ENCODE measurements at places on chromosomes 7 and 10.

DNA sequence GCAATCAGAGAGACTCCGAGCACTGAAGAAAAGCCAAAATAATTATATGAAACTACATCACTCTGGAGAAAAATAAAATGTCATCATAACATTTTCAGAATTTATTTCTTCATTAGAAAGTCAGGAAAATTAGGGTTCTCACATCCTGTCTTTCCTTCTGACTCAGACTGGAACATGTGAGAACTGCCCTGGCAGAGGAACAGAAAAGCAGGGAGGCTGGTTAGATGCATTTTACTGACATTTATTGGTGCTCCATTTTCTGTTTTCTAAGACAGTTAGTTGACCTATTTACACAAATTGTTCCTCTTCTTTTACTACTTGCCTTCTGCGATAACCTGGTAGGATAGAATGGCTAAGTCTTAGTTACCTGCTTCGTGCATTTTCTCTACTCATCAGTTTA, 58.6 kb upstream of the ANK3 start:
- no peak for DNase-seq

DNA sequence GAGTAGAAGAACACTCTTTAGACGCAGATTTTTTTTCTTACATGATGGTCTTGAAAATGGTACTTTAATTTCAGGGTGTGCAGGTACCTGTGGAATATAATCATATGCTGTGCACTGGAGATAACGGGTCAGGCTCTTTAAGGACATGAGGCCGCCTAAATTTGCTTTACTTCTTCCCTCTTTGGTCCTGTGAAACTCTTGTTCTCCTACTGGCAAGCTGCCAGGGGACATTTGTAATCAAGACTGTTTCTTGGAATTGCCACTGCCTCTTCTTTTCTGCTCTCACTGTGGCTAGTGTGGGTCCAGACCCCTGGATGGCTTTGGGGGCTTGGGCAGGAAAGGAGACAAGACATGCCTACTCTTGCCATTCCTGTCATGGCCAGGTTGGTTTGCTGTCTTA, 146.0 kb downstream of the SND1 start:
- DNase-seq: no peak

DNA sequence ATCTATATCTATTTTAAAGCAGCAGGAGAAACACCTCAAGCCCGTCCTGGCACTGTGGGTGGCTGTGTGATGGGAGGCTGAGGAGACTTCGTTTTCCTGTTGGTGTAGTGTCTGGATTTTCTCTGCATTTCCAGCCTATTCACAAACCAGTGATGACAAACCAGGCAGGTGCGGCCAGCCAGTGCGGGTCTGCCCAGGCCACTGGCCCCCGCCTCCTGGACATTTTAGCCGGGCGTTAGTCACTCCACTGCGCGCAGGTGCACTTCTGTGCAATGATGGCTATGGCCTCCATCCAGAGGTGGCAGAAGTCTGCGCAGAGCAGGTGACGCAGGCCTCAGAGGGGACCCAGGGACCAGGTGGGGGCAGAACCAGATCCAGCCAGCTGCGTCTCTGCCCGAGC, 64.9 kb upstream of the PITRM1 start:
- DNase-seq: no peak

GRCh38 chr10:88194961-88195367, 331.5 kb downstream of the PTEN start:
- no peak for DNase-seq

DNA sequence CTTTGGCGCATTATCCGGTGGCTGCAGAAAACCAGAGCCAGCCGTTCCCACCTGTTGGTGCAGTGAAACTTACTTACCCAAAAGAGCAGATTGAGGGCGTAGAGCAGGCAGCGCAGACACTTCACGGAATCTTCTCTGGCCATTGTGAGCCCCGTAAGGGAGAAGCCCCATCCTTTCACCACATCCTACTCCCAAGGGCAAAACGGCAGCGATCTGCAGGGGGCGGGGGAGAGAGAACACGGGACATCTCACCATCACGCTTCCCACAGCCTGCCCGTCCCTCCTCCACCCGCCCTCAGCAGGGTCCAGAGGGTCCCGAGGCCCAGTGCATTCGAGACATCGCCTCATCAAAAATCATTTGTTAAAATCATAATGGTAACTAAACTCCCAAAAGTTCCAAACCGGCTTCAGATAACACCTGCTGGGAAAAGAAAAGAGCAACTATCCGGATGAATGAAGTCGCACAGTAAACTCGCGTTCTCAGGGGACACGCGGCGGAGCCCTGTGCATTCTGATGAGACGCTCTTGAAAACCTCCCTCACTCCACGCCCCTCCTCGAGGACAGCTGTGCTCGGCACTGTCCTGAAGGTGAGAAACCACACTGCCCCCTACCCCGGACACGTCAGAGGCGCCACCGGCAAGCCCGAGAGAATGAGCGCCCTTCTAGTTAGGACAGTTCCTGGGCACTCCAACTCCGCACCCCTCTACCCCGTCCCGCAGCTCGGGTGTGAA, 1.2 kb downstream of the TSPAN12 start:
- DNase-seq: no peak

DNA sequence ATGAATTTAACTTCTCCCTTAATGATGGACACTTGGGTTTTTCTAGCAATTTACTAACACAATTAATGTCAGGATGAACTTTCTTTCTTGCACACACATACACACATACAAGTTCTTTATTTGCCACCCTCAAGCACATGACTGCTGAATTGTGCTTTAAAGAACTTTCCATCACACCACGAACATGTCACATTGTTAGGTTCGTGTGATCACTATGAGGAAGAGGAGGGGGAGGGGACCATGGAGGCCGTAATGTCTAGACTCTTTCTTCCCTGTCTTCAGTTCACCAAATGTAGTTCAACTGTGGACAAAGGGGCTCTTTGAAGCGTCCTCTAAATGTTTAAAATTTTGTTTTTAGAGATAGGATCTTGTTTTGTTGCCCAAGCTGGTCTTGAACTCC, 31.0 kb downstream of the NUP42 start:
- no peak for DNase-seq

GRCh38 chr10:29268011-29268410, 20.9 kb upstream of the LYZL1 start:
- no peak for DNase-seq

GRCh38 chr10:124251317-124252065, 158.1 kb upstream of the CHST15 start:
- no peak for DNase-seq

DNA sequence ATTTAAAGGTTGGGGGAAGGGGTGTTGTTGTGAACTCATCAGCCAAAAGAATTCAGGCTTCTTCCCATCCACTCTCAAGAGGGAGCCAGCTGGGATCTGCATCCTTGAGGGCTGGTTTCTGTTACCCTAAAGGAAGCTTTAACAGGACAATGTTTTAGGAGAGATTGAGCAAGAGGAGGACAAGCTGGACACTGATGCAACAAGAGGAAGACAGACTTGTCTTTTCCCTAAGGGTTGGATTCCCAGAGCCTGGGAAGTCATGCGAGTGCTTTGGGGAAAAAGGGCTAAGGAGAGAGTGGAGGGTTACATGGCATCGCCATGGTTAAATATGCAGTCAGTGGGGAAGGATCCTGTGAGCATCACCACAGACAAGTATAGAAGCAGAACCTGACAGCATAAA, 47.6 kb upstream of the PDE1C start:
- no peak for DNase-seq

GRCh38 chr7:23468526-23469149, 1.7 kb downstream of the IGF2BP3 start:
- DNase-seq: no peak

DNA sequence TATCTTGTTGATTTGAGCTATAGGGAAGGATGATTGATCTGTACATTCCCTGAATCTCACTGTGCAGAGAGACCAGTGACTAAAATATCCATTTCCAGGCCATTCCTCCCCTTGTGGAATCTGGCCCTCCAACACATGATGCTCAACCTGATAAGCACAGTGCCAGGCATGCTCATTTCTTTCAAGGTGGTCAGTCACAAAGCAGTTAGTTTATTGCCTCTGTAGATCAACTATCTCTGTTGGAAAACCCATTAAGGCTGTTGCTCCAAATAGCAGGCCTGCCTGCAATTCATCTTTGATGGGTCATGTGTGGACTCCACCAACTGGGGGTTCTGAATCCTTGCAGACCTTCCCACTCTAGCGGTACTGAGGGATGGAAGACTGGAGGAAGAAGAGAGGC, 168.6 kb upstream of the FOXK1 start:
- no peak for DNase-seq

- DNase-seq: no peak
Measured at GRCh38 chr10:126838316-126838715, 66.9 kb upstream of the DOCK1 start.

- DNase-seq: no peak
Measured at GRCh38 chr10:34235164-34235832, 579.8 kb downstream of the PARD3 start.

GRCh38 chr7:105013221-105013815, 687 bp upstream of the KMT2E start:
- DNase-seq: peak; percentile 98

DNA sequence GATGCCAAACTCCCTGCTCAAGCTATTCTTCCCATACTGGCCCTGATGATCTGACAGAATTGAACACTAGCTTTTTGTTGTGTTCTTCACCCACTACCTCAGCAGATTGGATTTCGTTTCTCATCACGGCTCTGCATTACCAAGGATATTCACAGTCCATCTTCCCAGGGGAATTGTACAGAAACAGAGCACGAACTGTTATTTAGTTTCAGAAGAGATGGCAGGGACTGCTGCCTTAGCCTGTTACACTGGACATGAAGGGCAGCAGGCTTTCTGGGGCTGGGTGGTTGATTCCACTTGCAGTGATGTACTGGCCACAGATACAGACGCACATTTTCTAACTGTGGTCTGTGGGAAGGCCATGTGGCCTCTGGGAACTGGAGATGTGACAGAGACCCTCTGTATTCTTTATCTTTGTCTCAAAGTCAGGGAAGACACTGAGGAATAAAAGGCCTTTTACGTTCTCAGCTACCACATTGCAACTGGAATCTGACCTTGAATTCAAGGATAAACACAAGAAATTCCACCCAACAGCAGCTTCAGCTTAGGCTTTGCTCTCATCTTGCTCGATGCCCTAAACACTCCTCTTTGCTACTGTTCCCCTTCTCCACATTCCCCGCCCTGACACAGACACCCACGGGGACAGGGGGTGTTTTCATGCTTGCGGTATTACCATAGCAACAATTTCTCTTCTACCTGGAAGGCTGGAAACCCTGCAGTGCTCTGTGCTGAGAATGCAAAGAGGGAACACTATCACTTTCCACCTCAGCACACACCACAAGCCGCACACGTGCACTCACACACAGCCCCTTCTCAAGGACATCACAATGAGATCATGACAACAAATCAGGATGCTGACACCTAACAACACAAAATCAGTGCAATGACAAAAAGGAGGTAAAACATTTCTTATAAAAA, 81.7 kb downstream of the RNF216 start:
- peak; percentile 39 for DNase-seq

- peak; percentile 76 for DNase-seq
Measured at GRCh38 chr7:90244909-90245851, at the start of gene CFAP69. Gene CFAP69, plus strand, starts transcription at chr7:90245174. Its CDS starts 251 bp downstream, at chr7:90245425.

- DNase-seq: no peak
Measured at GRCh38 chr10:79106256-79107050, 37.7 kb downstream of the ZMIZ1 start.

DNA sequence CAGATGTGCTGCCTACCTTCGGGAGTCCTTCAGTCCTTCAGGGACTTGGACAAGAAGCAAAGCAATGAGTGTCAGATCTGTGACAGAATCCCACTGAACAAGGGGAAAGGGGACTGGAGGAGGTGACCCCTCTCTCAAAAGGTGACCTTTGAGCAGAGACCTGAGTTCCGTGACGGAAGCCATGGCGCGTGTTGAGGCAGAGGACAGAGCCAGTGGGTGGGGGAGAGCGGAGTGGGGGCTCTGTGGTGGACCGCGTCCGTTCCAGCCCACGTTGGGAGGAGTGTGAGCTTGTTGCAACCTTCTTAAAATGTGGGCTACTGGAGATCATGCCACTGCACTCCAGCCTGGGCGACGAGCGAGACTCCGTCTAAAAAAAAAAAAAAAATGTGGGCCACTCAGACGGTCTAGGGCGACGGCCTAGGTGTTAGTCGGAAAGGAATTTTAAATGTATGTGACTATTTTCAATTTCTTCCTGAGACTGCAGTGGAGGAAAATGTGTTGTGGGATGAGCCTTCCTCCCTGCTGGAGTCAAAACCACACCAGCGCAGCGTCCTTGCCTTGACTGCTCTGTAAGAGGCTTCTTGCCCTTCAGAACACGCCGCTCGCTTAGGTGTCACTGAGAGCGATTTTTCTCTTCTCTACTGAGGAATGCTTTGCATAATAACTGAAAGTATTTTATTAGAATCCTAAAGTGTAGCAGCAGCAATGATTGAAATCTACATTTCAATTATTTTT, 272.7 kb downstream of the CELF2 start:
- no peak for DNase-seq

- DNase-seq: peak; percentile 25
Measured at GRCh38 chr10:110774069-110775019, 97.4 kb upstream of the PDCD4 start.

GRCh38 chr10:127227027-127227426, 30.6 kb upstream of the INSYN2A start:
- no peak for DNase-seq

GRCh38 chr10:103666087-103666761, 172.7 kb downstream of the NEURL1 start:
- no peak for DNase-seq

DNA sequence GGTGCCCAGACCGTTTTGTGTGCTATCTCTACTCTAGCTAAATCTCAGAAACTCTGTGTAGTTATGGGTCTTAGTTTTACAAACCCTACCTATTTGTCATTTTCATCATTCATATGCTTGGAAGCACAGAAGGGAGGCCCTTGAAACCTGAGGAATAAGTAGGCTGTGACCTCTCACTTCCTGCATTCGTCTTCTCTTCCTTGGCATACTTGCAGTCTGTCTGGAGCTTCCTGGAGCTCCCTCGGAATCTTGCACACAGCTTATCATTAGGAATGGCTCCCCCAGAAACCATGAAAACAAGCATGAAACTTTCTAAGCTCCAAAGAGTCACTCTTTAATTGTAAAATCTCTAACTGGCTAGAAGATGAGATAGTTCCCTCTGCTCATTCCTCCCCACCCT, 376.9 kb upstream of the MYO3A start:
- no peak for DNase-seq

- no peak for DNase-seq
Measured at GRCh38 chr7:141118767-141119166, 44.9 kb downstream of the TMEM178B start.

- no peak for DNase-seq
Measured at GRCh38 chr7:116317907-116318306, 107.6 kb downstream of the TES start.

GRCh38 chr10:30861221-30861620, 170.4 kb downstream of the ZNF438 start:
- no peak for DNase-seq

DNA sequence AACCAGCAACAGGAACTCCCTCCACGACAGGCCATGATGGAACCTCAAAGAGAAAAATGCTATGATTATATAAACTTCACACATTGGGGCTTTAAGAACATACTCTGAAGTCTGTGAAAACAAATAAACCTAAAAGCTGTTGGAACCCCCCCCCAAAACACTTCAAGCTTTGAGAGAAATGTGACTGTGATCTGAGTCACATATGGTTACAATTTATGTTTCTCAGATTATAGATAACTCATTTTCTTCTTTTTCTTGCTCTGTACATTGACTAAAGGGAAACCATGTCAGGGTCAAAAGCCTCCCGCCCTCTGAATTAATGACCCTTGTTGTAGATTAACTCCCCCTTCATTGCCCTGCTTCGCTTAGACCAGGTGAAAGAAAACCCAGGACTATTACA, 15.8 kb downstream of the VOPP1 start:
- no peak for DNase-seq

GRCh38 chr10:100751211-100751933, 6.0 kb downstream of the PAX2 start:
- DNase-seq: no peak

- no peak for DNase-seq
Measured at GRCh38 chr10:121248266-121248665, 350.0 kb downstream of the FGFR2 start.
